Left hindlimb (tissue), 1 donor: ENCODE measurements at places on chromosomes 1 and 21.

DNA sequence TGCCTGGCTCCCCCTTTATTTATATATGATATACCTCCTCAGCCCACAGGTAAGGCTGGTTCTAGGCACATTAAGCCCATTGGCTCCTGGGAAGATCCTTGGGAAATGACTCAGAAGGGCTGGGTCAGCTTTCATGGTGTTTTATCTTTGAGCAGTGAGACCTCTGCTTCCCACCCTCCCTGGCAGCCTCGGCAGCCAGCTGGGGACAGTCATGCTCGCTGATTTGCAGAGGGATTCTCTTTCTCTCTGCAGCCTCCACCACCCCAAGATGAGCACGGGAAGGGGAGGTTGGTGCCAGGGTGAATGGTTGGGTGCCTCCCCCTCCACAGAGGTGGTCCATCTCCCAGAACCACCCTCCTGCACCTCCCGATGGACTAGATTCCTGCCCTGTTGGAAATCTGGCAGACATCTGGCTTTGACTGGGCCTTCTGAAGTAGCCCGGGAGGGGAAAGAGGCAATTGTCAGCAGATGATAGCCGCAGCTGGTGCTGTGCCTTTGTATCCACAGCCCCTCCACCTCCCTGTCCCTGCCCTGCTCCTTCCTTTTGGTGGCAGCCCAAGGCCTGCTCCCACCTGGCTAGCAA, 24.6 kb downstream of the IER5 start:
- no peak for DNase-seq

DNA sequence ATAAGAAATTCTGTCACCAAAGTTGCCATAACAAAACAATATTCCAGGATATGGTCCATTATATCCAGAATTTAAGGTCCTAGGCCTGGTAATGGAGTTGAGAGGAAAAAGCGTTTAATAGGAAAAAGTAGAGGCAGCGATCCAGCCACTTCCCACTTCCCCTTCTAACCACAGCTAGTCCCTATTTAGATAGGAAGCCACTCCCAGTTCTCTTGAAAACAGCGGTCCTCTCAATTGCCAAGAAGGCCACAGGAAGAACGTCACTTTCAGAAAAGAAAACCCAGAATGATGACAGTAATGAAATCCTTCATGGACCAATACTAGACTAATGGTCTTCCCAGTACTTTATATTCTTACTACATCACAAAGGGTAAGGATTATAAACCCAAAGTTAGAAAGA, 38.6 kb downstream of the ABL2 start:
- no peak for DNase-seq

GRCh38 chr1:23555986-23556634, 3.2 kb downstream of the ID3 start:
- DNase-seq: no peak

DNA sequence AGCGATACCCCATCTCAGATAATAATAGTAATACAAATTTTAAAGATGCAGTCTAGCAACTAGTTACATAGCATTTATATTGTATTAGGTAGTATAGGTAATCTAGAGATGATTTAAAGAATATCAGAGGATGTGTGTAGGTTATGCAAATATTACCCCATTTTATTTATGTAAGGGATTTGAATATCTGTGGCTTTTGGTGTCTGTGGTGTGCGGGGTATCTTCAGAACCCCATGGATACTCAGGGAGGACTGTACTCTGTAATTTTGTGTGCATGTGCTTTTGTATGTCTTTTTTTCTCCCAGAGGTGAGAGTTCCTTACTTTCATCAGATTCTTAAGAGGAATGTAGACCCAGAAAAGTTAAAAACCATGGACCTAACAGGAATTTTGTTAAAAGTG, 12.8 kb downstream of the RNF2 start:
- DNase-seq: no peak

DNA sequence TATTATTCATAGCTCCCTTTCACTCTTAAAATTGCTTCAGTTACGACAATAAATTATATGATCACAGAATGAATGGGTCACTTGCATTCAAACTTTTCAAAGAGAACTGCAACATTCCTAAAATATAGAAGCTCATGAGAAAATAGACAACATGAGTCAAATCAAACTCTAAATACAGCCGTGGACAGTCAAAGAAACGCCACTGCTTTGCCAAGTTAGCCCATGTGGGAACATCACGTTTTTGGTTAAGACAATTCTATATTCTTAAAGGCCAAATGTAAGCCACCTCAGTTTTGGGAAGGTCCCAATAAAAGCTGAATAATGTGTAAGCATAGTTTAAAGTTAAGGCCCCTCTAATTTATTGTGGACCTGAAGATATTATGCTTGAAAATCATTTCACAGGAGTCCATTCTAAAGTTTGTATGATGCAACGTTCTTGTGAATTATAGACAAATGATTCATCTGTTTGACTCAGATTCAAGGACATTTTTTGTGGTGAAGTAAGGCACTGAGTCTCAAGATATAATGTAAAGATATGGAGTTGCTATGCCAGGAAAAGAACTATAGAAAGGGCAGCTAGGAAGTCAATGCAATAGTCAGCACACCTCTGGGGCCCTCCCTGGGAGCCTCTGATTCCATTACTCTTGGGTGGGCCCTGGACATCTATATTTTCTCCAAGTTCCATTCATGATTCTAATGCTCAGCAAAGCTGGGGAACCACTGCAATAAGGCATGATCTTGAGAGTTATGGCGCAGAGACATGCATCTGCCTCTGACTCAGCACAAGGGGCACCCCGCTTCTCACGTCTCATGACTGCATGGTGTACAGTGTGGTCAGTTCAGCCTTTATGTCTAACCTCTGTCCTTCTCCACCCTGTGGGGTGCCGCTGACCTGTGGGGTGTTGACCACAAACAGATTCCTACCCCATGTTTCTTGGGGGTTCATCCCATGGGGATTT, 33.9 kb downstream of the ETS2 start:
- DNase-seq: no peak

DNA sequence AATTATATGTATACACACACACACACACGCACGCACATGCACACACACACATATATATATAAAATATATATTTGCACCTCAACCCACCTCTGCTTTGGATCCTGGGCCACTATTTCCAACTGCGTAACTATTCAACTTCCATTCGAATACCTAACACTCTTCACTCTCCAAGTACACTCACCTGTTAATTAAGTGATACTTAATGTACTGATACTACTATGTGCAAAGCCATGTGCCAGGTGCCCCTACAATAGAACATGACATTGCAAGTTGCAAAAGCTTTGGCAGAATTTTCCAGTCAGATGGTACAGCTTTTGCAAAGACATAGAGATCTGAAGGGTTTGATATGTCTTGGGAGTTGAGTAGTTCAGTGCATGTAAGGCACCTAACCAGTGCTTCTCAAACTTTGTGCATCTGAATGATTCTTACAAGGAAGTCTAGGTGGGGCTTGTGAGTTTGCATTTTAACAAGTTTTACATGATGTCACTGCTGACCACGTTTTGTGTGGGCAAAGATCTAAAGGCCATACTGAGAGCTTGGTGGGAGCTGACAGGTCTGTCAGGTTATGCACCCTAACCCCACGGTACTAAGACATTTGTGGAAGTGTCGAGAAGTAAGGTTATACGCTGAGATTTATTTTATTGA, 7.2 kb downstream of the CXADR start:
- DNase-seq: no peak
